ENCODE measurements at places on chromosomes 2 and 18.

- no peak for DNase-seq
These were observed 31.6 kb upstream of the AFF3 start for GRCh38 chr2:100174026-100174431.

- DNase-seq: no peak
These were observed 46.9 kb upstream of the CYP20A1 start for GRCh38 chr2:203191961-203192360.

DNA sequence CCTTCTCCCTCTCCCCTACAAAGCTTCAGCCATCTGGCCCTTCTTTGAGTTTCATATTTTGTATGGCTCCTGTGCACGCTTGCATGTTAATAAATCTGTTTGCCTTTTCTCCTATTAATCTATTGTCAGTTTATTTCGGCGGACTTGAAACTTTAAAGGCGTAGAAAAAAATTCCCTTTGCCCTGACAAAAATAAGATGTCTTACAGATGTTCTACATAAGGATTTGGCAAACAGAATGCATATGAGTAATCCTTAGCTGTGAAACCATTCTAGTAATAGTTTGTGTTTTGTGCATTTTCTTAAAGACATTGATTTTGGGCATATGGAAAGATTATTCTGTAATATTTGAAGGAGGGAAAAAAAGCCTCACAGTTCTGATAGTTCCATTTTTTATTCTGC lies 15.0 kb upstream of the BMPR2 start:
- DNase-seq: no peak

GRCh38 chr18:59769129-59769865 lies 72.1 kb upstream of the CCBE1 start:
- no peak for DNase-seq

- no peak for DNase-seq
These were observed 496.4 kb downstream of the CMPK2 start for GRCh38 chr2:6369266-6369665.

DNA sequence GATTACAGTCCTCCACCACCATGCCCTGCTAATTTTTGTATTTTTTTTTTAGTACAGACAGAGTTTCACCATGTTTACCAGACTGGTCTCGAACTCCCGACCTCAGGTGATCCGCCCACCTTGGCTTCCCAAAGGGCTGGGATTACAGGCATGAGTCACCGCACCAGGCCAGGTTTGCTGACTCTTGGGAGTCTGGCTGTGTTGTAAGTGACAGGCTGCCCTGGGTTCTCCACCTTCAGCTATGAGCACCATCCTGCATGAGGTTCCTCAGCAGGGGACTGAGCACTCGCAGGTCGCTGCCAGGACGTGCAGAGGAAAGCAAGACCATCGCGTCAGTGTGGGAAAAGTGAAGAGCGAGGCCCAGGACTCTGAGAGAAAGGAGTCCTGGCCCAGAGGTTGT lies 112.6 kb upstream of the NDUFV2 start:
- no peak for DNase-seq

DNA sequence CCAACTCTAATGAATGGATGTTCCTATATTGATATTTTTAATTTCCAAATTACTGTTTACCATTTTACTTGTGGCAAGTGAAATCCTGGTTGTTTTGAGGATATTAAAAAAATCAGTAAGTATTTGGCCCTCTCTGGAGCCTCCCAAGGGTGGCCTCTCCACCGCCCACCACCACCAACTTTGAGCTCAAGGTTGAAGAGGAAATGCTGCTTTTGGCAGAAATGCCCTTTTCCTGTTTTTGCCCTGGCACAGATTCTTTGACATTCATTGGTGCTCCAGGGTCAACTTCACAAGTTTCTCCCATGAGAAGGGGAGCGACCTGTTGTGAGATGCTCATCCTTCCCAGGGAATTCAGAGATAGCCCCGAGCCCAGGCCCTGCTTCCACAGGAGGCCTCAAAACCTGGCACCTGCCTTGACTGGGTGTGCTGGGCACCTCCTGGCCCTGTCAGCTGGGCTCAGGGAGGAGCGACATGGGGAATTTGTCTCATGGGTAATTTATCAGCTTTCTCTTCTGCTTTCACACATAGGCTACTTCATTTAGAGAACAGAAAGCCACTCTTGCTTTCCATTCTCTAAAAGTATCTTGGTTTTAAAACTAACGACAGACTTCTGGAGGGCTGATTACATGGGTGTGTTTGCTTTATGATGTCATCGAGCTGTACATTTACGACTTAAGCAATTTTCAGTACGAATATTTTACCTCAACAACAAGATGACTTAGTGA lies 6.9 kb downstream of the CD8A start:
- no peak for DNase-seq

Data from NCI-H82 (cell line).